Hepatocyte (in vitro differentiated cells): ENCODE measurements at places on chromosomes 1 and 21. TPM values are rescaled to one million over a fixed set of nuclear protein-coding genes. Genes with fewer than 3 reads are reported as not detected.

Gene TAL1
- polyA plus RNA-seq, result 0.68 TPM in 1 of 2 replicates, not detected in the other

Gene PLPPR5
- 0.22 TPM in 1 of 2 replicates, not detected in the other for polyA plus RNA-seq

Gene OR2T29
- polyA plus RNA-seq, result not detected in 2 replicates

Gene TTC39A
- polyA plus RNA-seq, result 18.9 and 20.5 TPM in 2 replicates

Gene LRRC38
- 14.0 and 26.7 TPM in 2 replicates for polyA plus RNA-seq

DNA sequence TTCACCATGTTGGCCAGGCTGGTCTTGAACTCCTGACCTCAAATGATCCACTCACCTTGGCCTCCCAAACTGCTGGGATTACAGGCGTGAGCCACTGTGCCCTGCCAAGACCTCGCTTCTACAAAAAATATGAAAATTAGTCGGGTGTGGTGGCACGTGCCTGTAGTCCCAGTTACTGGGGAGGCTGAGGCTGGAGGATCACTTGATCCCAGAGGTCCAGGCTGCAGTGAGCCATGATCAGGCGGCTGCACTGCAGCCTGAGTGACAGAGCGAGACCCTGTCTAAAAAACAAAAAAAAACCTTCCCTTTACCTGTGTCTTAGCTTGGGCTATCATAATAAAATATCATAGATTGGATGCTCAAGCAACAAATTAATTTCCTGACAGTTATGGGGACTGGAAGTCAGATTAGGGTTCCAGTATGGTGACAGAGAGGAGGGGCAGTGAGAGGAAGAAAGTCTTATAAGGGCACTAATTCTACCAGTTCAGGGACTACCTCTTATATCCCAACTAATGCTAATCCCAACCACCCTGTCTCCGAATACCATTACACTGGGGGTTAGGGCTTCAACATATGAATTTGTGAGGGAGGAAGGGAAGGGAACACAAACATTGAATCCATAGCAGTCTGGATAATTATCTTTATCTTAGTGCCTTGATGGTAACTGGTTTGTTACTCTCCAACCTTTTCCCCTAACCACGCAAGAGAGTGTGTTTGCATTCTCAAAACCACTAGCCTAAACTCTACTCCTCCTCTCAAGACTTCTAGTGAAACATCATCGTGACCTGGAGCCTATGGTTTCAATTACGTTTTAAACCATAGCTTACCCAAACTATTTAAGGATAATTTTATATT is 1.0 kb upstream of the NAXE start:
- DNase-seq, result no peak

GRCh38 chr1:177561436-177561835 is 390.7 kb downstream of the BRINP2 start:
- no peak for DNase-seq

GRCh38 chr1:173052681-173053196 is 2.0 kb upstream of the TNFSF18 start:
- DNase-seq, result no peak

- DNase-seq, result peak; percentile 8
These were observed 1.4 kb downstream of the WDTC1 start for GRCh38 chr1:27235827-27236226.

- no peak for DNase-seq
These were observed 90.0 kb downstream of the WDR64 start for GRCh38 chr1:241742084-241742483.

DNA sequence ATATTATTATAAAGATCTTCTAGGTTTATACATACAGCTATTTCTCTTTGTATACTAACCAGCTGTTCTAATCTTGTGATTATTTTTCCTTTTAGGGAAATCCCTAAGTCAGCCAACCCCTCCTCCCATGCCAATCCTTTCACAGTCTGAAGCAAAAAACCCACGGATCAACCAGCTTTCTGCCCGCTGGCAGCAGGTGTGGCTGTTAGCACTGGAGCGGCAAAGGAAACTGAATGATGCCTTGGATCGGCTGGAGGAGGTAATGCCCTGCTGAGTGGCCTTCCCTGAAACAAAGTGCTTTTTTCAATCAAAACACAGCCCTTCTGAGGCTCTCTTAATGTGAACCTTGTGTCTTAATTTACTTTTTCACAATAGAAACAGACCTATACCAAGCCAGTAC is 32.4 kb upstream of the BMP8A start:
- no peak for DNase-seq

- DNase-seq, result peak; percentile 21
These were observed 1.2 kb downstream of the CAMSAP2 start for GRCh38 chr1:200739702-200740570.

DNA sequence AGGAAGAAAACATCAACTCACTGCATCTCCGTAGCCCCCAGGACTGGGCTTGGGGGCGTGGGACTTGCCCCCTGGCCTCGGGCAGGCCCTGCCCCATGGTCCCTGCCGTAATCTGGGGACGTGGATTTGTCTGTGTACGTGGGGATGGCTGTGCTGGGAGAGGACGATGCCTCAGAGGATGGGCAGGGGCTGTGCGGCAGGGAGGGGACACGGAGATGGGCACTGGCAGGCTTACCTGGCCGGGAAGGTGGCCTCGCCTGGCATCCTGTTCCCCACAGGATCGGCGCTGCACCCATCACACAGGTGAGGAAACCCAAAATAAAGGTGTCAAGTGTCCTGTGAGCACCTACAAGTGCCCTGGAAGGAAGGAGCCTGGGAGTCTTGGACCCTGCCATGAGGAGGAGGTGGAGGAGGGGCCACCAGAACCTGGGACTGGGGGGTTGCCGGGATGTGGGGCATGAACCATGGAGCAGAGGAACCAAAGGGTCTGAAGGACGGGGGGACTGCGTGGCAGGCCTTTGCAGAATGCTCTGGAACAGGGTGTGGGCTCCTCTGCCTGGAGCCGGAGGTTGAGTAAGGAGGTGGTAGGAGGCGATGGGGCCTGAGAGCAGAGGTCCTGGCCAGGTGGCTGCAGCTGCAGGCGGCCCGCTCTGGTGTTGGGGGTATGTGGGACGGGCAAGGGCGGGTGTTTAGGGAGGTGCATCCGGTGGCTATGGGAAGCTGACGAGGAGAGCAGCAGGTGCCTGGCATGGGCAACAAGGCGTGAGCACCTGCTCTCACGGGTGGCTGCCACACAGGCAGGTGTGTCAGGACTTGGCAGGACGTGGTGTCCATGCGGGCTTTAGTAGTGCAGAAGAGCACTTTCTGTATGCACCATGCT is 27.8 kb upstream of the LRRC3 start:
- no peak for DNase-seq
